ENCODE measurements at places on chromosomes 7 and 10.

- DNase-seq: no peak
These were observed 34.8 kb downstream of the ZMIZ1 start for GRCh38 chr10:79103585-79103984.

DNA sequence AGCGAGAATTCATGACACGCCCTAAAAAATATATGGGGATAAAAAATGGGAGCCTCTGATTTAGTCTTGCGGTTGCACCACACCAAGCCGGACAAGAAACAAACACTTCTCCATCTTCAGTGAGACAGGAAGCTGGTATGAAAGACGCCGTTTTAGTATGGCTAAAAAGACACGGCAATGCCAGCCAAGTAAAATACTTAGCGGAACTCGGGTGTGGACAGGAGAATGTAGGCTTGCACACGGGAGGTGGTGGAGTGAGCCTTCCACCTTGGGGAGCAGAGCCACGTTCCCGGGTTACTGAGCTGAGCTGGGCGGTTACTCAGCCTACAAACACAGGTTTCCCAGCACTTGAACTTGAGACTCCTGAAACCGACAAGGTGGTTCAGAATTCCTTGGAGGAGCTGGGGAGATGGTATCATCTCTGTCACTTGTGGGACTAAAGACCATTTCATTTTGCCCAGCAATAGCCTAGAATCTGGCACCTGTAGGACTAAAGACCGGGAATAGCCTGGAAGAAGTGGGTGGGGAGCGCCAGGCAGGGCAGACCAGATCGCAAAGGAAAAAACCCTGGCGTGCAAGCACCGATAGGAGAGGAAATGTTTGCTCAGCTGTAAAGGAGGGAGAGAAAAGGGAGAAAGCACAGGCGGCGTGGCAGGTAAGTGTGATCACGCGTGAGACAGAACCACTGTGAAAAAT is 34.8 kb upstream of the SEPHS1 start:
- DNase-seq: no peak

- no peak for DNase-seq
These were observed 48.2 kb upstream of the VIPR2 start for GRCh38 chr7:159192725-159193453.

DNA sequence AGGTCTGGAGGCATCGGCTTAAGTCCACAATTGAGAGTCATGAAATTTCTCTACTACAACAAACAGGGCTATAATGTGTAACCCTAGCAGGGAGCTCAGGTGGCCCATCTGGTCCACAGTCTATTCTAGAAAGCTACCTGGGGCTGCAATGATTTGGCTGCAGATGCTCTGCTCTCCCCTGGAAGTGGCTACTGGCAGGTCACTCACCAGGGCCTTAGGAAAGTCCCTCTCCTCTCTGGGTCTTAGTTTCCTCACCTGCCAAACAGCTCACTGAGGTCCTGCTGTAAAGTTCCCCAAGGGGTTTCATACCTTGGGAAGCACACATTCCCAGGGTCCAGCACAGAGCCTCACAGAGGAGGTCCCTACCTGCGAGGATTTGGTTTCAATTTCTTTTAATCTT is 2.5 kb downstream of the IGFBP3 start:
- DNase-seq: no peak

DNA sequence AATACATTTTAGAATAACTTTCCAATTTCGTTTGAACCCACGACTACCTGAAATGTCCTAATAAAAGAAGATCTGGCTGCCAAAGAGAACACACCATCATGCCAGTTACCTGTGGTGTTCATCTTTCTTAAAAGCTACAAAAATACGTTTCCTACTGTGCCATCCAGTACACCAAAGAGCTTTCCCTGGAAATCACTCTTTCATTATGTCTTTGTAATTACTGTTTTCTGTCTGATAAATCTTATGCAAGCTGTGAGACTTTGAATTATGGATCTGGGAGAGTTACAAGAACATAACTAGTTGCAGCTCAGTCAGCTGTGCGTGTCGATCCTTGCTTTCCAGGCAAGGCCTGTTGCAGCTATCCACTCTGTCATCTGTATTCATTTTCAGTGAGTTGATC is 12.5 kb upstream of the POM121L12 start:
- DNase-seq: no peak

GRCh38 chr7:28988810-28989209 is 30.7 kb upstream of the TRIL start:
- DNase-seq: no peak

DNA sequence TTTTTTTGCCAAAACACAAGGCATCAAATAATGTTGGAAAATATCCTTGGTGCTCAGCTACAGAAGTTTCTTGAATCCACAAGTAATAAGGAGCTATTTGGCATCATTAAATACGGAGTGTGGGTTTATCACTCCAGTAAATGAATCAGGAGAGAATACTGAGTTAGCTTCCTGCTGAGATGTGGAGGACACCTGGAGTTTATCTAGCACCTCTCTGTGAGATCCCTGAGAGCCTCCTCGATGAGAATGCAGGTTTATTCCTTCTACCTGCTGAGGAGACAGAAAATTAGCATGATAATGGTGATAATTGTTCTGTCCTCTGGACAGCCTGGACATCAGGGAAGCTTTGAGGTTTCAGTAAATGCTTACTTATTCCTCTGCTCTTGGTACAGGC is 40.5 kb downstream of the NRG3 start:
- DNase-seq: no peak

All from GM12878 (cell line).